ENCODE measurements at places on chromosomes 6 and 20.

DNA sequence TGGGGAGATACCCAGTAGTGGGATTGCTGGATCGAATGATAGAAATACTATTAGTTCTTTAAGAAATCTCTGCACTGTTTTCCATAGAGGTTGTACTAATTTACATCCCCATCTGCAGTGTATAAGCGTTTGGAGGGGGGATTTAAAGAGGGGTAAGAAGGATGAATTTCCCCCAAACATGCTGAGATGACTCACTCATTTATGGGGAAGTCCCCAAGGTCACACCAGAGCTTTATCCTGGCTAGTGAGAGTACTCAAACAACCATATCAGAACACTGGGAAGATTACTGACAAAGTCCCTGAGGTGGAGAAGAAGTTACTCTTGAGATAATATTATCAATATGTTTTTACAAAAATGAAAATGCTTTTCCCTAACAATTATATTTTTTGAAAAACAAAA is 44.0 kb downstream of the ROS1 start:
- DNase-seq: no peak

GRCh38 chr6:163935158-163935762 is 520.7 kb downstream of the QKI start:
- no peak for DNase-seq

GRCh38 chr6:113860181-113860955 is 3.2 kb downstream of the MARCKS start:
- DNase-seq: peak; percentile 65

DNA sequence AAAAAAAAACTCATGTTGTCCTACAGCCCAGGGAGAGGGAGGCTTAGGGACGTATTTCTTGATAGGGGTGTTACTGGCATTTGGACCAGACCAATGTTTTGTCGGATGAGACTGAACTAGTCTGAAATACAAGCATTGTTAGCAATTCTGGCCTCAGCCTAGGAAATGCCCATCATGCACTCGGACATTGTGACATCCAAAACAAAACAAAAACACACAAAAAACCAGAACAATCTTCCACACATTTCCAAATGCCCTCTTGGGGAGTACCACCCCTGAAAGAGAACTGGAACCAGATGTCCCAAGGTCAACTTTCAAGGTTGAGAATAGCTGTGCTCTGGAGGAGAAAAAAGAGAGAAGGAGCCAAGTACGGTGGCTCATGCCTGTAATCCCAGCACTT is 299.1 kb upstream of the JARID2 start:
- no peak for DNase-seq

DNA sequence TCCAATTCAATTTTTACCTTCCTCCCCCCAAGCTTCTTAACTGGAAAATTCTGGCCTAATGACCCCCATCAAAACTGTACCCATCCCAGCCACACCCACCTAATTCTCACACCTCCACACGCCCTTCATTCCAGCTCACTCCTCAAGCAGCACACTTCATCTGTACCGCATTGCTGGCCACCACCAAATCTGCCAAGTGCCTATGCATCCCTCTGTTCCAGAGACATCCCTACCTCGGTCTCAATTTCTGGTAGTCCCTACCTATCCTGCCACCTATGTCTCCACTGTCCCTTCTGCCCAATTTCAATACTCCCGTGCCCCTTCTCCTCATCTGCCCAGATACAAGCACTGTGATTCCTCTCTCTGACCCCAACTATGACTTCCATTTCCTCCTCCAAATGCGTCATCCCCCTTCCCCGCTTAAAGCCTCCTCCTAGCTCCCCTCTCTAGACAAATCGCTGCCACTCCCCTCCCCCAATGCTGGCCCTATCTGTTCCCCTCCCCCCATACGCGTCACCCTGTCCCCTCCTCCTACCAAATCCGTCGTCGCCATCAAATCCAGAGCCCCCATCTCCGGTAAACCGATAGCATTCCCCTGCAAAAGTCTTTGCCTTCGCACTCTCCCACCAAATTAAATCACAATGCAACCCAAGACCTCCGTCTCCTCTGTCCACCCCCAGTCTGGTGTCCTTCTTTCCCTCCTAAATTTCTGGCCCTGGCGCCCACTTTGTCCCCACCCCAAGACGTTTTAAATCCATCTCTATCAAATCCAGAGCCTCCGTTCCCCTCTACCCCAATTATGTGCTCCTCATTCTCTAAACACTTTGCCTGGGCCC is 1.2 kb downstream of the MTCH1 start:
- peak; percentile 76 for DNase-seq

DNA sequence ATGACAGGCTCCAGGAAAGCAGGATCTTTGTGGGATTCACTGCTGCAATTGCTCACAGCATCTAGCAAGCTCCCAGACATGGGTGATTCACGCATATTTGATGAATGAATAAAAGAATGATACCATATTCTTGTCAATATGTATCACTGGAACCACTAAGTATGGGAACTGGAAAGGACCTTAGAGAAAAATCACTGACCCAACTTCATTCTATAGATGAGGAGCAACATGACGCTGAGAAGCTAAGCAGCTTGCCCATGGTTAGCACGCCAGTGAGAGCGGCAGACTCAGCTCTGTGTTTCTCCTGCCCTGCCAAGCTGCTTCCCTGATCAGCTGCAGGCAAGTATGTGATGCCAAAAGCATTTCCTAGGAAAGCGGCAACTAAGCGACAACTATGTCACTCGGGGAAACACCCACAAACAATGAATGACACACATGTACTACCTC is 66.8 kb downstream of the PPP1R3G start:
- DNase-seq: no peak

DNA sequence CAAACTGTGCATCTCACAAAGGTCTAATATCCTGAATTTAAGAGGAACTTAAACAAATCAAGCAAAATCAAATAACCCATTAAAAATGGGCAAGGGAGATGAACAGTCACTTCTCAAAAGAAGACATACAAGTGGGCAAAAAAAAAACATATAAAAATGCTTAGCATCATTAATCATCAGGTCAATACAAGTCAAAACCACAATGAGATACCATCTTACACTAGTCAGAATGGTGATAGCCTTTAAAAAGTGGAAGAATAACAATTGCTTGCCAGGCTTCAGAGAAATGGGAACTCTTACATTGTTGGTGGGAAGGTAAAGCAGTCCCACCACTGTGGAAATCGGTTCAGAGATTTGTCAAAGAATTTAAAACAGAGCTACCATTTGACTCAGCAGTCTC is 646.7 kb upstream of the PTCHD4 start:
- no peak for DNase-seq

GRCh38 chr20:15854911-15855310 is 718.3 kb downstream of the KIF16B start:
- DNase-seq: no peak

DNA sequence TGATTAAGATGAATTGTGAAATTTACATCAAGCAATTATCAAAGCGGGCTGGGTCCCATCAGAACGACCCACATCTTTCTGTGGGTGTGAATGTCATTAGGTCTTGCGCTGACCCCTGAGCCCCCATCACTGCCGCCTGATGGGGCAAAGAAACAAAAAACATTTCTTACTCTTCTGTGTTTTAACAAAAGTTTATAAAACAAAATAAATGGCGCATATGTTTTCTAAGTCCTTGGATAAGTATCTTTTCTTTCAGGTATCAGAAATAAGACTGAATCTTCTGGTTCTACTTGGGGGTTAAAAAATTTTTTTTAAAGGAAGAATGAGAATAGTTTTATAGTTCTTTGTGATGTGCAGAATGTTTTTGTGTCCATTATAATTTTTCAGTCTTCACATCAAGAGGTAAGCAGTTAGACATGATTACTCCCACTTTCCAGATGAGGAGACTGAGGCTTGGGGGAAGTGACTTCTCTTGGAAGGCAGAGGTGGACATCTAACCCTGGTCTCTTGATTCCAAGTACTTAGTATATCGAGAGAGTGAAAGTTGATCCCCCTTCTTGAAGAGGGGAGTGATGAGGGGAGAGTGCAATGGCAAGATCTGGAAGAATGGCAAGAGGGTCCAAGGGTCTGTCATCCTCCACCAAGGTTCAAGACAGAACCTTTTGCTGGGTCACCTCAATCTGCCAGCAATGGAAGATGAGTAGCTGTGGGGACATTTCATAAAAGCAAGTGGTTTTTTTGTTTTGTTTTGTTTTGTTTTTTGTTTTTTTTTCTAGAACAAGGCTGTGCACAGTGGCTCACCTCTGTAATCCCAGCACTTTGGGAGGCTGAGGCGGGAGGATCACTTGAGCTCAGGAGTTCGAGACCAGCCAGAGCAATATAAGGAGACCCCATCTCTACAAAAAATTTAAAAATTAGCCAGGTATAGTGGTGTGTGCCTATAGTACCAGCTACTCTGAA is 42.8 kb upstream of the TTPAL start:
- DNase-seq: no peak

DNA sequence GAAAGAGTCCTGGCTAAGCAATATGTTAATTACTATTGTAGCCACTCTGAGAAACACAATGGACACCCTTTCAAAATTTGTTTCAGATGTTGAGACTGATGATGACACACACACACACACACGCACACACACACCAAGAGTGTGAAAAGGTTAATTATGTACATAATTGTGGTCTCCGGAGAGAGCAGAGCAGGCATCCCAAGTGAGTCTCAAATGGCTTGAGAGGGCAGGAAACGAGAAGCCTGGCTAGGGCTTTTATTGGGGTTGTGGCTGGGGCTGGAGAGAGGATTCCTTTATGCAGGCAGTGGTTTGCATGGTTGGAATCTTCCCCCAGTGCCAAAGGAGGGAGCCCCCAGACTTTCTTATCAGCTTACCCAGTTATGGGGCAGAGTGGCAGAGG is 38.2 kb upstream of the NKX2-4 start:
- no peak for DNase-seq

- no peak for DNase-seq
These were observed 127.4 kb downstream of the DST start for GRCh38 chr6:56515081-56515905.

- DNase-seq: peak; percentile 72
These were observed 99.6 kb downstream of the PREX1 start for GRCh38 chr20:48728042-48728825.

DNA sequence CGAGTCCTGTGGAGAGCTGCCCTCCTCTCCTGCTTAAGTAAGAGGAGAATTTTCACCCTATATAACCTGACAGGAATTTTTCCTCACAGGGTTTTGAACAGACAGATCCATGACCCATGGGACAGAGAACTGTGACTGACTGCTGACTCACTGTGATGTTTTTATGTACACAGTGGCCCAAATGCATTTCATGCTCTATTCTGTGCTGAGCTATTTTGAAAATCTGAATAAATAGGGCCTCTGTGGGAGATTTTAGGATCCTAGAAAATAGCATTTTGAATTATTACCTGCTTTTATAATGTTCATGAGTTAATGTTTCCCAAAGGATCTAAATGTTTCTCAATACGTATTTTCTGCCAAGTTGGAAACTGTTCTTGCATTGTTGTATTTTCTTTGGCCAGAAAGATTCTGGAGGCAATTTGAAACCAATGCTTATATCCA is 577.4 kb downstream of the HTR1B start:
- no peak for DNase-seq

DNA sequence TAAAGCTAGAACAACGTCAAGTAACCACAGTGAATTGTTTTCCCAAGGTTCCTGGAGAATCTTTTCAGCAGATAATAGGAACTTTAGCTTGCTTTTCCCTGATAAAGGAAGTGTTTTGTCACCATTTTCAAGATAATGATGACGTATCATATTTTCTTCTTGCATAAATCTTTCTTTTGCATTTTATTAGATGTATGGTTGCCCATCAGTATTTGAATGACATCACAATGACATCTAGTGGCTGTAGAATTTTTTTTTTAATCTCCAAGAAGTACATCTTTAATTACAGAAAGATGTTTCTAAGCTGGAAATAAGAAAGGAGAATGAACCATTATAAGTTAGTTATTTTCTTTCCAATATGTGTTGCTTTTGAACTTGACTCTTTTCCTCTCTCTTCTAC is 83.0 kb downstream of the CENPW start:
- DNase-seq: no peak

GRCh38 chr20:2108987-2109386 is 7.4 kb downstream of the STK35 start:
- no peak for DNase-seq

- DNase-seq: no peak
These were observed 316.2 kb downstream of the DHX35 start for GRCh38 chr20:39278230-39278788.

DNA sequence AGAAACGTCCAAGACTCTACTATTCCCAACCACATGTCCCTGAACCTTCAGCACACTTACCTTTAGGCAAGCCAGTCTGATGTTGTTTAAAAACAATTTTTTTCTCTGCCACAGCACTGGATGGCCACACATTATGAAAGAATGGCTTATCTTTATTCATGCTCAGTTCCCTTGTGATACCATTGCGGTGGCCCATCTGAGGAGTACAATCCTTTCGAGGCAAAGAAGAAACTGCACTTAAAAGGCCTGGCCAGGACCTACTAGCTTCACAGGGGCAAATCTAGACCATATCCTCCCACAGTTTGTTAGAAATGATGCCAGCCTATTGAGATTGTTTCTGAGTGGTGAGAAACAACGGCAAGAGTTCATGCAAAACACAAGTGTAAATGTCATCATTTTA is 88.4 kb upstream of the PLEKHG1 start:
- DNase-seq: no peak

GRCh38 chr6:161246725-161247124 is 27.1 kb downstream of the AGPAT4 start:
- DNase-seq: no peak

DNA sequence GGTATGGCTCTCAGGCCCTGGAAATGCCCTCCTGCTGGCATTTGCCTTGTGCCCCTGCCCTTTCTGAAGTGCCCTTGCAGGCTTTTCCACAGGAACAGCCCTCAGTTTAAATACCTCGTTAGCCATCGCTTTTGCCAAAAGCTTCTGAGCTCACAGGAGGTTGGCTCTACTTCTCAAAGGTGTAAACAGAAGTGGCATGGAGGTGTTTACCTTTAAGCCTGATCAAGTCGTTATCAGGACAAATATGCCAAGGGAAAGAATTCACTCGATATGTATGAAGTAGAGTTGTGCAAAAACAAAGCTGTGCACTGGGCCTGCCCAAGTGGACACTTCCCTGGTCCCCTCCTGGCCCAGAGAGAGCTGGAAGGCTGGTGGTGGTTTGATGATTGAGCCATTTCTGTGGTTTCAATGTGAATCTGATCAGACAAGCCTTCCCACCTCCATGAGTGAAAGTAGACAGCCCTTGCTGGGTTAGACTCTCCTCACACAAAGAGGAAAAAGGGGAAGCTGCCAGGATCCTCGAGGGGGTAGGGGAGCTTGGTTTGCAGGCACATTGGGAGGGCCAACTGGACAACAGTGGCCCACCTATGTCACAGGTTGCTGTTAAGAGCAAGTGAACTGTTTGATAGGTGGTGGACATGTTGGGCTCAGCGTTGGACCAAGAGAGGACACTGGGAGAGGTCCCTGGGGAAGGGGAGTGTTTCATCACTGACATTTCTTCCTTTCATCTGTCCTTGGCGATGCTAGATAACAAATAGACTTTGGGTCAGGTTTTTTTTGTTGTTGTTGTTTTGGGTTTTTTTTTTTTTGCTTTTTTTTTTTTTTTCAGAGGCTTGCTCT is 98.7 kb downstream of the ZDHHC14 start:
- DNase-seq: no peak

- DNase-seq: peak; percentile 70
These were observed 24.9 kb downstream of the SASH1 start for GRCh38 chr6:148367411-148368024.

Measured in left hindlimb (tissue), 1 donor.